ENCODE measurements at places on chromosomes 12 and 14. TPM values are rescaled to one million over a fixed set of nuclear protein-coding genes. Genes with fewer than 3 reads are reported as not detected.

CMA1 gene
- total RNA-seq, result not detected

SYT10 gene
- total RNA-seq, result not detected

ADCY4 gene
- total RNA-seq, result 0.04 TPM

WDR20 gene
- total RNA-seq, result 23.7 TPM

GLT1D1 gene
- not detected for total RNA-seq

TMEM132C gene
- not detected for total RNA-seq

TSHR gene
- total RNA-seq, result not detected

FOXN3 gene
- 13.2 TPM for total RNA-seq

MTRFR gene
- 15.9 TPM for total RNA-seq

RNASE3 gene
- not detected for total RNA-seq

C12orf56 gene
- total RNA-seq, result 5.7 TPM

VDR gene
- 19.6 TPM for total RNA-seq

CIPC gene
- 26.6 TPM for total RNA-seq

KRT85 gene
- not detected for total RNA-seq

SOAT2 gene
- 0.07 TPM for total RNA-seq

IKBIP gene
- 11.1 TPM for total RNA-seq

OSBPL8 gene
- 28.5 TPM for total RNA-seq

OTX2 gene
- not detected for total RNA-seq

FGF23 gene
- not detected for total RNA-seq

SLC25A29 gene
- 52.8 TPM for total RNA-seq

MAP3K9 gene
- 14.3 TPM for total RNA-seq

ANO2 gene
- total RNA-seq, result not detected

MYRFL gene
- total RNA-seq, result not detected

LGMN gene
- 46.8 TPM for total RNA-seq

EML5 gene
- total RNA-seq, result 0.66 TPM

TEDC1 gene
- 108 TPM for total RNA-seq
